ENCODE measurements at places on chromosomes 16 and 17. TPM values are rescaled to one million over a fixed set of nuclear protein-coding genes. Genes with fewer than 3 reads are reported as not detected.

The CACNG1 gene
- not detected for total RNA-seq

The ABCC3 gene
- 5.2 TPM for total RNA-seq

The MARVELD3 gene
- not detected for total RNA-seq

The RMI2 gene
- total RNA-seq = 3.0 TPM

The PPP1R27 gene
- total RNA-seq = not detected

The CACNG3 gene
- not detected for total RNA-seq

The KRT33B gene
- total RNA-seq = not detected

The ENPP7 gene
- total RNA-seq = not detected

The HS3ST3A1 gene
- total RNA-seq = 0.10 TPM

The USP6 gene
- total RNA-seq = not detected

The KCNG4 gene
- total RNA-seq = not detected

The TBC1D26 gene
- not detected for total RNA-seq

The GJC1 gene
- 14.6 TPM for total RNA-seq

The CRYBA1 gene
- total RNA-seq = not detected

The RPH3AL gene
- total RNA-seq = 18.0 TPM

The SPNS2 gene
- 36.3 TPM for total RNA-seq

The MPV17L gene
- total RNA-seq = 0.10 TPM

The CTRB1 gene
- total RNA-seq = not detected

The CYB5B gene
- 124 TPM for total RNA-seq

The DRC3 gene
- total RNA-seq = 2.0 TPM

The PDK2 gene
- 28.7 TPM for total RNA-seq

The RAD51D gene
- total RNA-seq = 14.0 TPM

The MXRA7 gene
- 166 TPM for total RNA-seq

Measured in vein endothelial cell (primary cell).